ENCODE measurements at places on chromosomes 5 and 9.

DNA sequence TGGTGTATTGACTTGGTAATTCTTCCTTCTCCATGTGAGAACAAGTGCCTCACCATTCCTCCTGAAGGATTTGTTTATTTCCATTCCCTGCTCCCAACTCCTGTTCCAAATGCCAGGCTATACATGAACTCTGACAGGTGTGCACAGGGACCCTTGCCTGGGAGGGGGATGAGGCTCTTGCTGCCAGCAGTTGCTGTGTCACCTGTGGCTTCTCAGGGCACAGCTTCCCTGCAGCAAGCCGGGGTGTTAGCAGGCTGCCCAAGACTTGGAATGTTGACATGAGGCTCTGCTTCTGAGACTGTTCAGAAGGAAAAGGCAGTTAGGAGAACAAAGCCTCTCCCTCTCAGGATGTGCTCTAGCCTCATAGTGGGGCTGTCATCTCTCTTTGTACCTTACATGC is 131.3 kb downstream of the DOCK2 start:
- no peak for DNase-seq

GRCh38 chr5:14171621-14172020 is 28.5 kb downstream of the TRIO start:
- DNase-seq, result no peak

DNA sequence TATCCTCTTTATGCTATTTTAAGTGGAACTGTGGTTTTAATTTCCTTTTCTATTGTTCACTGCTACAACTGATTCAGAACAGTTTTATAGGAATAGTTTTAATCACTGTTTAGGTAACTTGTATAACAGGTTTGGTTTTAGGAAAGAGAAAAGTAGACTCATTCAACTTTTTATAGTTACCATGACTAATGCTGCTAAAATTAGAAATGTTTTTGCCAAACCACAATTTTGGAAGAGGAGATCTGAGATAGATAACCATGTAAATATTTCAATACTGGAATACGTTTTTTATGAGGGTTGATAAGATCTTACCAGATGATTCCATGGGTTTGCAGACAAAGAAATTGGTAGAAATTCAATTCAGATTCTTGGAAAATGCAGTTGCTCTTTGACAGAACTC is 404.6 kb upstream of the ARRDC3 start:
- no peak for DNase-seq

- DNase-seq, result no peak
Measured at GRCh38 chr5:38681029-38681706, 124.7 kb upstream of the LIFR start.

DNA sequence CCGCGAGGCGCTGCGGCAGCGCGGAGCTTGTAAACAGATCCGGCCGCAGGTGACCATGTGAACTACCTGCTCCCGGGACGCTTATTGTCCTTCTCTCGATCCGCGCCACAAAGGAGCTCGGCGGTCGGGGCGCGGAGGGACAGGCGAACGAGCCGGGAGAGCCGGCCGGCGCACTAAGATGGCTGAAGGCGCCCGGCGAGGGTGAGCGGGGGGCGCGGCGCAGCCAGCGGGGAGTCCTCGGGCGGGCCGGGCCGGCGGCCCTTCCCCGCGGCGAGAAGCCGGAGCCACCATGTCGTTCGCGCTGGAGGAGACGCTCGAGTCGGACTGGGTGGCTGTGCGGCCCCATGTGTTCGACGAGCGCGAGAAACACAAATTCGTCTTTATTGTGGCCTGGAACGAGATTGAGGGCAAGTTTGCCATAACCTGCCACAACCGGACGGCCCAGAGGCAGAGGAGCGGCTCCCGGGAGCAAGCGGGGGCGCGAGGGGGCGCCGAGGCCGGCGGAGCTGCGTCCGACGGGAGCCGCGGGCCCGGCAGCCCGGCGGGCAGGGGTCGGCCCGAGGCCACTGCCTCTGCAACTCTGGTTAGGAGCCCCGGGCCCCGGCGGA is 535 bp downstream of the JMY start:
- DNase-seq, result no peak

DNA sequence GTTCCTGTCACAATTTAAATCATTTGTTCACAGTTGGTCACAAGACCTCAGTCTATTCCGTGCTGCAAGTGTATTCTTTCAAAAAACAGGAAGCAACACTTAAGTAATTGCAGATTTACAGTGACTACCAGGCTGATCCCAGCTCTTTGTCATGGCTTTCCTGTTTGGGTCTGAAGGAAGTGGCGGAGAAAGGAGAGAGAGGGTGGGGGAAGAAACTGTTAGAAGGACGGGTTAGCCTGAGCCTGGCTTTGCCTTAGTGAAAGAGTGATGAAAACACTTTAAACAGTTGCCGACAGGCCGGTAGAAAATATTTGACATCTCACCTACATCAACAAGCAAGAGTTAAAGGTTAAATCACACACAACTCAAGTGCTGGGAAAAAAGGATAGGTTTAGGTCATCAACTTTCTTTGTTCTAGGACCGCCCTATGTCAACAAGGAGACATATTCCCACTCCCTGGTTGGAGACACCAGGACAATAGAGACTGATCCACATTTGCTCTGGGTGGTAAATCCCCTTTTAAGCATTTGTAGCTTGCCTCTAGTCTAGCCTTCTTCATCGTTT is 102.2 kb upstream of the DAB2 start:
- DNase-seq, result no peak

DNA sequence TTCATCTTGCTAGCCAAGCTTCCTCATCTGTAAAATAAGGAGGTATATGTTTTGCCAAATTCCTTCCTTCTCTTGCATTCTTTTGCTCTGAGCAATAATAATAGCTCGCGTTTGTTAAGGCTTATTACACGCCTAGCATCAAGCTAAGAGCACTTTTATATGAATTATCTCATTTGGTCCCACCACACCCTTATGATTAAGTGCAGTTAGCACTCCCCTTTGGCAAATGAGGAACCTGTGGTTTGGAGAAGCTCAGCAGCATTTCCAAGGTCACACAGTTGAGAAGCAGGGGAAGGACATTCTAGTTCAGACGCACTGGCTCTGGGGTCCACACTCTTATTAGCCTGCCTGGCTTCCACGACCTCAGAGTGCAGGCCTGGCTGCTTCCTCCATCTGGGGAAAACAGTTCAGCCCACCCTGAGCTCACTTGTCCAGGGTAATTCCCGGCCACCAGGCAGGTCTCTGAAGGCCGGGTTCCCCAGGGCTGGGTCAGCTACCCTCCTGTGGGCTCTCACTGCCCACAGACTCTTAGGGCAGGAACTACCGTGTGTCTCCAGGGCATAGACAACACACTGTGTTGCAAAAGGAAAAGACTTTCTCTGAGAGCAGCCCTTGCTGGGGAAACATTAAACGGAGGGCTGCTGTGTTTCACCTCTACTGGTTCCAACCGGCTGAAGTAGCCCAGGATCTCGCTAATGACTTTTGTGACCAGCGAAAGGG is 9.9 kb upstream of the FBP1 start:
- no peak for DNase-seq

DNA sequence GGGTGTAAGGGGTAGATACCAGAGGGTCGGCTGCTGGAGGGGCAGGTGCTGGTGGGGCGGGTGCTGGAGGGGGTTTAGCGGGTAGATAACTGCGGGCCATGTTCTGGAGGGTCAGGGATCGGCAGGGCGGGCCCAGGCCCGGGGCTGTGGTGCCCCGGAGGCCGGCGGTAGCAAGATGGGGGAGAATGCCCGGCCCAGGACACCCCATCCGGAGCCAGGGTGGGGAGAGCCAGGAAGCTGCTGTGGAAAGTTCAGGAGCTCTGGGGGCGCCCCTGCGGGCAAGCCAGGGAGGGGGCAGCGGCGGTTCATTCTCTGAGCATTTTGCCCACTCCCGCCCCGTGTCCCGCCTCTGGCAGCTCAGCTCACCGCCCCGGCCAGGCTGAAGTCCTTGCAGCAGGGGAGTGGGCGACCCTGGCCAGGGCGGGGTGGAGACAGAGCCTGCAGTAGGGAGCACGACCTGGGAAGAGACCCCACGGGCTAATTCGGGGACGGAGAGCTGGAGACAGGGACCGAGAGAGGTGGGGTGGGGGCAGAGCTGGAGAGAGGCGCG is 538 bp downstream of the PRRT1B start:
- DNase-seq, result no peak

GRCh38 chr9:114507726-114508125 is 2.5 kb upstream of the WHRN start:
- DNase-seq, result no peak

DNA sequence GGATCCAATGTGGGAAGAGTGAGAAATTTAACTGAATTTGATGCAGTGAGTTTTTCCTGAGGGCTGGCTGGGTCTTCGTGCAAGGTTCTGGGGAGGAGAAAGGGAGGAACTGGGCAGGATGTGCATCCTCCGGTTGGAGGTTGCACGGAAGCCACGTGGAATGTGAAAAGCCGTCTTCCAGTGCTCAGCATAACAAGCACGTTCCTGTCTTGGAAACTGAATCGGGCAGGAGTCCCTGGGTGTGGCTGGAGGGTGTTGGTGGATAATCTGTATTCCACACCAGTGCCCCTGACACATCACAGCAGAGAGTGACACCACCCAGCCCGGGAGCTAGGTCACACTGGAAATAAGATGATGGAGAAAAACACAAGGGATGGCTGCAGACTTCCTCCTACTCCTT is 154.3 kb downstream of the C5orf15 start:
- no peak for DNase-seq

DNA sequence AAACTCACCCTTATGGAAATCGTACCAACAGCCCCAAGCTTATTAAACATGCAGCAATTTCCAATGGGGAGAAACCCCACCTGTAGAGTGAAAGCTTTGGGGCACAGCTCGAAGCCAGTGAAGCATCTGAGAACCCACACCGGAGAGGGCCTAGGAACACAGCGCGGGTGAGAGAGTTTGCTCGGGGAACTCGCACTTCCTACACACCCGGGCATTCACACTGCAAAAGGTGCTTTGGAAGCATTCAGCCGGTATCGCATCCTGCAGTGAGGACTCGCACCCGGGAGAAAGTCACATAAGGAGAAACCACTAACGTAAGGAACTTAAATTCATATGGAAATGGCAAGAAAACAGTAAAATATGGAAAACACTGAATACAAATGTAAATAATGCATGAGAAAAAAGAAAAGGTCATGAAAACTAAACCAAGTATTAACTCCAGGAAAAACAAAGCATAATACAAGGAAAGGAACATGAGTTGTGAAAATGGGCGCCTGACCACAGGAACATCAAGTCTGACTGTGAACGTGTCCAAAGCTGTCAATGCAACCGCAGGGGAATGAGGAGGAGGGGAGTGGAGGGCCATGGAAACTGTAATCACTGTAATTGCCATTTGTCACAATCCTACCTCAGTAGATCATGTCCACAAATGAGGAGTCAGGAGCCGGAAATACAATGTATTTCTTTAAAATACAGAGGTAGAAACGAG is 28.7 kb downstream of the CAMSAP1 start:
- DNase-seq, result no peak

DNA sequence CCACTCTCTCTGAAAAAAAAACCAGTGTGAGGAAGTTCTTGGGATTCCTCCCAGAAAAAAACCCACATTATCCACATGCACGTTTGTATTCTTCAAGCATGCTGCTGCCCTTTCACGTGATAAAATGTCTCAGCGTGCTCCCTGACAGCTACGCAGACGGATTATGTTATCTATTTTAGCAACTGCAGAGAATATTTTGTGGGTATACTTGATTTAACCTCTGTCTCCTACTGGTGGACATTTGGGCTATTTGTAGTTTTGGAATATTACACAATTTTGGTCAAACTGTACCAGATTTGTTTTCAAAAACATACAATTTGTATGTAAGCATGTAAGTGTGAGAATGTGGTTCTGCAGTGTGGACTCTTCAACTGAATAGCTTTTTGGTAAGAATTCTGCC is 10.7 kb downstream of the PRRC2B start:
- no peak for DNase-seq

DNA sequence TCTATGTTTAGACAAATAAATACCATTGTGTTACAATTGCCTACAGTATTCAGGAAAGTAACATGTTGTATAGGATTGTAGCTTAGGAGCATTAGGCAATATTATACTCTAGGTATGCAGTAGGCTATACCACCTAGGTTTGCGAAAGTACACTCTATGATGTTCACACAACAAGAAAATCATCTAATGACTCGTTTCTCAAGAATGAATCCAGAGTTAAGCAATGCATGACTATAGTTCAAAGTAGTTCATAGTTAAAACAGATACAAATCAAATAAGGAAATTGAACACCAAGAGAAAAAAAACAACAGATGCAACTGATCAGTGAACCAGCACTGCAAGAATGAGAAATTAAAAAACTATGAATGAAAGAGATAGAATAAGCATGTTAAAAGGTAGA is 27.6 kb upstream of the ABLIM3 start:
- no peak for DNase-seq

DNA sequence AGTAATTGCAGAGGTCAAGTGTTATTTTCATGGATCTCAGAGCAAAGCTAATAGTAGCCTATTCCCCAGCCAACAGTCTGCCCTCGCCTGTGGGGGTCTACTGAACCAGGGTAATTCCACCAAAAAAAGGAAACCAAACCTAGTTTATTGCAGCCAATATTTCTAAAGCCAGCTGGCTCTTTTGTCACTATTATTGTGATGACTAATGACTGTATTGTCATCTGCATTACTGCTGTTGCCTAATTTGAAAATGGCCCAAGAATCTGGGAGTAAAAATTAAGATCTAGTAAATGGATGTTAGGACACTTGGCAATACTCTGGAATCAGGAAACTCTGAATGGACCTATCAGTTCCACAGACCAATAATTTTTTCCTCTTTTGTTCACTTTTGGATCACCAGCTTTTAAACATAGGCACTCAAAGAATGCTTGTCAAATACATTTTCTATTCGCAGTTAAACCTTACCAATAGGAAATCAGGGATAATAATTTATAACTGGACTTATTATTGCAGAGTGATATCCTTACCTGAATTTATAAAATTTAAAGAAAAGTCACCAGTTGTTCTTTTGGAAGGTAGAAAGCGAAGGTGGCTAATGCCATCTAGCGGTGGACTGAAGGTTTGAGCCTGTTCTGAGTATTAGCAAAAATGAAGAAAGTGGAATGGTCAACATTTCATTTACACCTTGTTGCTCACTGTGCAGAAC is 69.2 kb downstream of the SYK start:
- DNase-seq, result no peak

DNA sequence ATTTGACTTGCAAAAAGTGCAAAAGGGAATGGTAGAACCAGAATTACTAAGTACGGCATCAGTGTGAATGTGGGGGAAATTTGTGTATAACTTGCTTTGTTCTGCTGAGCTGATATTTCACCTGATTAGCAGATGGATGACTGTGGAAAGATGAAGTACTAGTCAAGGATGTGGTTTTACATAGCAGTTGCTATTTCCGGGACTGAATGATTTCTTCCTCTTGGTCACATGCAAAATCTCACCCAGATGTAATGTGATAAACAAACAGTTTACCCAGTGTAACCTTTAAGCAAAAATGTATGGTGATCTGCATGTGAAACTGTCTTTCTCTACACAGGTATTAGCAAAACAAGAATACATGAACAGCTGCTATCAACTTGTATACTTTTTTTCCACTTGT is 46.1 kb downstream of the DCP2 start:
- DNase-seq, result no peak

All from left cardiac atrium (tissue), 4 donors.